ENCODE measurements at places on chromosomes 3 and 15.

DNA sequence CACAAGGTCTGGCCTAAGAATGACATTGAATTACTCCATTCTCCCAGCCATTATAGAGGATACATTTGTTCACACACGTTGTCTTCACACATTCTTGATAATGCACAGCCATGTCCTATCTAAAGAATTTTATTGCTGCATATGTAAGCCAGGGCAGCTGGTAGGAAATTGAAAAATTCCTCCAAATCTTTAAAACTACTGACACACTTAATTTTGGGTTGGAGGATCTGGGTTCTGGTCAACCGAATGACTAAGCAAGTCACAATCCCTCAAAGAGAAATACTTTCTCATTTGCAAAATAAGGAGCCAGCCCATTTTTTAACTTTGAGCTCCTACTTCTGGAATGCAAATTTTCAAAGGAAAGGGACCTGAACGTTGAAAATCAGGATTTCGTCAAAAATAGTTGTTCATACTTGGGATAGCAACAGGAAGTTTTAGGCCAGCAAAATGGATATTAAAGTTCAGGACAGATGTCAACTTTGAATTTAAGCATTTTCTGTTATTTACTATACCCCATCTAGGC lies 638.3 kb downstream of the NTRK3 start:
- DNase-seq, result no peak

DNA sequence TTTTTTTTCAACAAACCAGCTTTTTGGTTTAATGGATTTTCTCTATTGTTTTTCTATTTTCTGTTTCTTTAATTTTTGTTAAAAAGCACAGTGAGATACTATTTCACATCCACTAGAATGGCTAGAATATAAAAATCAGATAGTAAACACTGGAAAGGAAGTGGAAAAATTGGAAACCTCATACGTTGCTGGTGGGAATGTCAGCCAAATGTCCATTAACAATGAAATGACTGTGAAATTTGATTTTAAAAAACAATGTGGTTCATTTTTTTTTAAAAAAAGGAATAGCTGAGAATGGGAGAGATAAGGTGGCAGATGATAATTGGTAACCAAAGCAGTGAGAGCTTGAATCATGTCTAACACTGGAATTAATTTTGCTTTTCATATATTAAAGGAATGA lies 19.9 kb downstream of the NR2C2 start:
- no peak for DNase-seq

DNA sequence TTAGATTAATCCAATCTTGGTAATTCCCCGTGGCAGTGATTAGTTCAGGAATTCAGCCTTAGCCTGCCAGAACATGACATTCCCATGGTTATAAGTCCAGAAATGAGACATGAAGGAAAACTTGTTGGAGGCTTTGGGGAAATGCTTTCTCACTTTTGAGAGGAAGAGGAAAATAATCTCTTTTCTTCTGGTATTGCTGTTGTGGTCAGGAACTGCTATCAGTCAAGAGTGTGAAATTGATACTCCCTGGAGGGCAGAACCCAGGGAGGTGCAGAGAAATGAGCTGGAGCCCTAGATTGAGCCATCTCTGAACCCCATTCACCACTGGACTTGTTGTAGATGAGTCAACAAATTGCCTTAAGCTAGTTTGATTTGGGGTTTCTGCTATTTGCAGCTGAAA lies 38.6 kb upstream of the APH1B start:
- DNase-seq, result no peak

DNA sequence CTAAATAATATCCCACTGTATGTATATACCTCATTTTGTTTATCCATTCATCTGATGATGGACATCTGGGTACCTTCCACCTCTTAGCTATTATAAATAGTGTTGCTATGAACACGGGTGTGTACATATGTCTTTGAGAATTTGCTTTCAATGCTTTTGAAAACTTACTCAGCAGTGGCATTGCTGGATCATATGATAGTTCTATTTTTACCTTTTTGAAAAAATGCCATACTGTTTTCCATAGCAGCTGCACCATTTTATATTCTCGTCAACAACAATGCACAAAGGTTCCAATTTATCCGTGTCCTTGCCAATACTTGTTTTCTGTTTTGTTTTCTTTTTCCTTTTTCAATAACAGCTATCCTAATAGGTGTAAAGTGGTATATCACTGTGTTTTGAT lies 77.1 kb downstream of the PEAK1 start:
- DNase-seq, result no peak

GRCh38 chr3:49992326-49992725 lies 52.4 kb downstream of the RBM6 start:
- DNase-seq, result no peak

DNA sequence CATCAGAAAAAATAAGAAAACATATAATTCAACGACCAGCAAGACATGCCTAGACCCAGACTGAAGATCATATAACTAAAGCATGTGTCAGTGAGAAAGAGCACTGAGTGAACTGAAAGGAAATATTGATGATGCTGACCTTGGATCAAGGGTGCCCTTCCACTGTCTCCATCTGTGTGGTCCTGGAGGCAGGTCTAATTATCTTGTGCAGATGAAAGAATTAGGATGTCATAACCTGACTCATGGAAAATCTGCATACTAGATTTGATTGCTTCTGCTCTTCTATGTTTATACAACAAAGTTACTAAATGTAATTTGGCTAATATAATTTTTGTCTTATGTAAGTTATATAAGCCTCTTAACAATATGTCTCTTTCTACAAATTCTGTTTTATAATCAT lies 264.6 kb upstream of the TGFBR2 start:
- DNase-seq, result no peak
